ENCODE measurements at places on chromosomes 1 and 21.

GRCh38 chr1:150012611-150013010 lies 2.1 kb upstream of the OTUD7B start:
- no peak for DNase-seq

- no peak for DNase-seq
These were observed 32.1 kb downstream of the ARID4B start for GRCh38 chr1:235295902-235296350.

DNA sequence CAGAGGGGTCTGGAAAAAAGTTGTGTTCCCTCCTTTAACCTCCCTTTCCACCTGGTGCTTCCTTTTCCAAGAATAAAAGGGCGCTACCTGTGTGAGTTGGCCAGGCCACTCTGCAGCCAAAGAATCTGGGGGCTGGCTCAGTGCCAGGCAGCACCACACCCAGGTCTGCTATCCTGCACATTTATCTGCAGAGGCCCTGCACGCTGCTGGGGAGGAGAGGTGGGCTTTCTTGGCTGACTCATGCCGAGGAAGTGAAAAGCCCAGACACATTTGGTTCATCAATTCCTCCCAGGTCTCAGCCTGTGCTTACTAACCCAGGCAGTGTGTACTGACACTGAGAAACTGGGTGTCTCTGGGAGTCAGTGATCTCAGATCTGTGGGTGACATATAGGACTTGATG lies 79.8 kb upstream of the F3 start:
- no peak for DNase-seq

GRCh38 chr1:101698681-101699080 lies 298.0 kb downstream of the OLFM3 start:
- DNase-seq = no peak

- DNase-seq = peak; percentile 74
These were observed 710 bp upstream of the HYI start for GRCh38 chr1:43454270-43455011.

Data from stimulated activated CD4-positive, alpha-beta T cell treated with anti-CD3 and anti-CD28 coated beads, Interleukin-15, amount 100 ng/mL, for 24 hours (primary cell).